H54 (cell line): ENCODE measurements at places on chromosomes 6 and 20.

DNA sequence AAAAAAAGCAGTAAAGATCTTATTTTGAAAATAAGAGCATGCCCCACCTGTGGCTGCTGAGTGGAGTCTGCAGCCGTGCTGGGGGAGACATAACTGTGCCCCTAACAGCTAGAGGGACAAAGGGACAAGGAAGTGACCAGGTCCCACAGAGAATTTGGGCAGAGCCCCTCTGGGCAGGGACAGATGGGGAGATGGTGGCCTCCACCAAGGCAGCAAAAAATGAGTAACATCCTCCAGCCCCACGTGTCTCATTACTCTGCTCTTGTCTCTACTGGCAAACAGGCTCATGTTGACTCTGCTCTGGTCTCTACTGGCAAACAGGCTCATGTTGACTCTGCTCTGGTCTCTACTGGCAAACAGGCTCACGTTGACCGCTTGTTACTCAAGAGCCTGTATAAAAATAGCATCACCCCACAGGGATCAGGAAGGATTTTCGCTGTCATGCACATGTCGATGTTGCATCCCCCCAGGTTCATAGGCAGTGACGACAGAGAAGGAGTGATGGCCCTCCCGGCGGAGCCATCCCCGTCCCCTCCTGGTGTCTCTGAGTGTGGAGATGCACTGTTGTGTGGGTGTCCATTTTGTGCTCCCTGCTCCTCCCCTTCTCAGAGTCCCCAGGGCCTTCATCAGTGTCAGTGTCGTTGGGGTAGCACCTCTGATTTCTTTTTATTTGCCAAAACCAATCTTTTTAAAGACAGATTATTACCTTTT is 17.3 kb upstream of the PCMTD2 start:
- no peak for DNase-seq

GRCh38 chr6:142349215-142349823 is 47.5 kb downstream of the ADGRG6 start:
- DNase-seq, result no peak

DNA sequence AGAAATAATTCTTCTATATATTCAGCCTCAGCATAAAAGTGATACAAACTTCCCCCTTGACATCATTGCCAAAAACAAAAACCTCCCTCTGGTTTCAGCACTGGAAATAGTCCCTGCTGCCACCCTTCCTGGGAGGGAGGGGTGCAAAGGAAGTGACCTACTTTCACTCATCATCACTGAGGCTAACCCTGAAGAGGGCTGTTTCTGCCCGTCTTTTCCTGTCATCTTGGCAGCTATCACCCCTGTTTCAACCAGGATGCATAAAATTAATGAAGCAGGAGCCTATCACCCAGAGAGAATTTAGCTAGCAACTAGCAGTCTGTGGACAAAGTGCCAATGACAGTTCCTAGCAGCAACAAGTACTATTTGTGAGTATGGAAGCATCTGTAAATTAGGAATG is 397.8 kb downstream of the LAMA2 start:
- no peak for DNase-seq

DNA sequence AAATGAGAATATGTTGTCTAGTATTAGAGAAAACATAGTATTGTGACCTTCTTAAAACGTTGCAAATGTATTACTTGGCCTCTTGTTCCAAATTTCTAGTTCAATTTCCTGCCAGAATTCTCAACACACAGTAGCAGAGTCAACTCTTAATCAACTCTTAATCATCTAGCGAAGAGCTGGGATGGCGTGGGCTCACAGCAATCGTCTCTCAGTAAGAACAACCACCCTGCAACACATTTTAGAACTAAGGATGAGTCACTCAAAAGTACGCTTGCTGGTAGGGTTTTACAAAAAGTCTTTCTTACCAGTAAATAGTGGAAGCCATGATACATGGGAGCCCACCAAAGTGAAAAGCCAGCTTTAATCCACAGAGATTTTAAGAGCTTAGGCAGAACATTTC is 24.6 kb downstream of the GPR6 start:
- no peak for DNase-seq
